Stimulated activated CD8-positive, alpha-beta memory T cell treated with anti-CD3 and anti-CD28 coated beads, Interleukin-2, amount 100 ng/mL, for 1 hour (primary cell): ENCODE measurements at places on chromosomes 1 and 21.

GRCh38 chr1:100343897-100344296, 8.4 kb upstream of the CDC14A start:
- no peak for DNase-seq

- DNase-seq = no peak
Measured at GRCh38 chr1:227559926-227560325, 3.4 kb upstream of the ZNF678 start.

DNA sequence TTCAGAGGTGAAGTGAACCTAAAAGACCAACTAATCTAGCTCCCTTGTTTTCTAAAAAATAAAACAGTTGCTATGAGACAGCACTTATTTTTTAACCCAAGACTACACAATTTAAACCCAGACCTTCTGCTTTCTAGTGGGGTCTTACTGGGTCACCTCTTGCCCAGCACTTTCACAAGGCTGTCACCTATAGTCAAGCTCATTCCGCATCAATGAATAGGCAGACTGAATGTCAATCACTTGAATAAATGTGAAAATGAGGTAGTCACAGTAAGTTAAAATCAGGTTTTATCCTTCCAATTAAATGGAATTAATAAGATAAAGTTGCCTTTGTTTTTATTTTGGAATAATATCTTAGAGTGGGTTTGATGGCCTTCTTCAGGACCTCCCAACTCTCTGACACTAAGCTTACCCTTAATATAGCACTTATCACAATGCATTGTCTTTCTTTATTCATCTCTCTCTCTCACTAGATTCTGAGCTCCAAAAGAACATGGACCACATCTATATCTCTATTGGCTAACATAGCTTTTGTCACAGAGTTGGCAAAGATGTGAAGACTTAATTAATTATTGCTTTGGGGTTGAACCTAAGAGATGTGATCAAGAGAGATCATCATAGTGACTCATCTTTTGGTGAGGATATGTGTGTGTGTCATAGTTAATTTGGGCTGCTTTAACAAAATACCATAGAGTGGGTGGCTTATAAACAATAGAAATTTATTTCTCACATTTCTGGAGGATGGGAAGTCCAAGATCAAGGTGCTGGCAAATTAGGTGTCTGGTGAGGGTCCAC, 248.7 kb upstream of the DAB1 start:
- DNase-seq = no peak

GRCh38 chr1:58721247-58721820, 21.5 kb upstream of the MYSM1 start:
- DNase-seq = no peak

GRCh38 chr1:4630561-4630960, 23.8 kb upstream of the AJAP1 start:
- no peak for DNase-seq

- DNase-seq = no peak
Measured at GRCh38 chr1:182676274-182676673, 8.1 kb downstream of the RGS8 start.

GRCh38 chr1:230992100-230992774, 13.3 kb downstream of the ARV1 start:
- no peak for DNase-seq

- no peak for DNase-seq
Measured at GRCh38 chr1:2232255-2232915, 4.3 kb downstream of the SKI start.

- no peak for DNase-seq
Measured at GRCh38 chr1:205975387-205975998, 27.7 kb downstream of the RAB7B start.

DNA sequence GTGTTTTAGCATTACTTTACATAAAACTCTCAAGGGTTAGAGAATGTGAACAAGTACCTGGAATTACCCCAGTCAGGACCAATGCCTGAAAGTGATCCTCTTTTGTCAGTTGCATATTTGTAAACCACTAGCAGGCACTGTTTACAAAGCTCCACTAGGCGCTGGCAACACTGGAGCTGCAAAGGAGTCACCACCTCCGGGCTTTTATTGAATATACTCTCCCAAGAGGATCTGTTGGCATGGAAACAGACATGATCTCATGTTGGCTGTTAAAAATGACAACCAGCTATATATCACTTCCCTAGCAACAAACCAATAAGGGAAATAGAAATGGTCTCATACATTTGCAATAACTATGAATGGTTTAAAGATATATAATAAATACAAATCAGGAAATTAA, 116.0 kb downstream of the TTLL7 start:
- DNase-seq = no peak

DNA sequence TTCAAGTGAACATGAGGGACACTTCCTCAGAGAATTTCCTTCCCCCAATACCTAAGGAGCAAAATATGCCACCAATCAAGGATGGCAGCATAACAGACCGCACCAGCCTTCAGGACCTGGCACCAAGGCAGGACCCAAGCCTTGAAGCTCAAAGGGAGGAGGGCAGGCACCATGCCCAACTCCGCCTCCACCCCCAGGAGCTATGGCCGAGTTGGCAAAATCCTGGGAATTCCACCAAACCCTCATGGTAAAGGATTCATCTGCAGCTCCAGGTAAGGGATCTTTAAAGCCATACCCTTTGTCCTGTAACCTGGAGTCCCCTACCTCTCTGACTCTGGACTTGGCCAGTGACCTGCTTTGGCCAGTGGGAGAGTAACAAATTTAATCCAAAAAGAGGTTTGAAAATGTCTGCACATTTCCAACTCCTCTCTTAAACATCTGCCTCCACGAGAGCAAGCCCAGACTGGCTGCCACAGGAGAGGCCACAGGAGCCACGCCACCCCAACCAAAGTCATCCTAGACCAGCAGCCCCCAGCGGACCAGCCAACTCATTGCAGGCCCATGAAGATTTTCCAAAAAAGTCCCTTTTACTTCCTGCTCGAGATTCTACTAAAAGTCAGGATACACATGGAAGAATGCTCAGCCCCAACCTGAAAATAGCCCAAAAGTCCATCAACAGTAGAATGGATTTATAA, 41.9 kb downstream of the NPHP4 start:
- no peak for DNase-seq
